Frontal cortex (tissue), 4 donors: ENCODE measurements at places on chromosomes 4 and X. TPM values are rescaled to one million over a fixed set of nuclear protein-coding genes. Genes with fewer than 3 reads are reported as not detected.

The ETDA gene
- total RNA-seq: not detected

The EDA gene
- total RNA-seq: 2.0 TPM

The MAGEB2 gene
- not detected for total RNA-seq

The DDX53 gene
- not detected for total RNA-seq

The MAML3 gene
- 7.7 TPM for total RNA-seq

The PITX2 gene
- total RNA-seq: not detected

The TEX13B gene
- not detected for total RNA-seq

The FAM47C gene
- total RNA-seq: not detected

The HPRT1 gene
- 21.6 TPM for total RNA-seq

The SLC25A53 gene
- 10.2 TPM for total RNA-seq

The GAGE13 gene
- total RNA-seq: not detected

The ELMOD2 gene
- total RNA-seq: 45.2 TPM

The PTTG2 gene
- total RNA-seq: not detected

The ASB12 gene
- 0.41 TPM for total RNA-seq

The BEX4 gene
- 110 TPM for total RNA-seq

DNA sequence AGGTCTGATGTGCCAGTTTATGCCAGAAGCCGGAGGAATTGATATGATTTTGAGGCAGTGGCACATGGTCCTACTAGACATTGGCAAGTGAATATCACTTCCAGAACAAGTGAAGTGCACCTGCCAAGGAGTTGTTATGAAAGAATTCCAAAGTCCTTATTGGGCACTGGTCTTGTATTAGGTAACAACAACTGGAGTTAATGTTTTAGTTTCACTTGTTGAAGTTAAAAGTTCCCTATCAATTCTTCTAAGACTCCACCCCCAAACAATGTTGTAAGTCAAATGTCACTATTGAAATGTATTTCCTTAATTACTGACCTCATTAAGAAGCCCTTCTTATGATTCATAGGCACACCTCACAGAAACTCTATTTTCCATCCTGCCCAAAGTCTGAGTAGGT, 3.1 kb downstream of the TET2 start:
- DNase-seq: no peak

DNA sequence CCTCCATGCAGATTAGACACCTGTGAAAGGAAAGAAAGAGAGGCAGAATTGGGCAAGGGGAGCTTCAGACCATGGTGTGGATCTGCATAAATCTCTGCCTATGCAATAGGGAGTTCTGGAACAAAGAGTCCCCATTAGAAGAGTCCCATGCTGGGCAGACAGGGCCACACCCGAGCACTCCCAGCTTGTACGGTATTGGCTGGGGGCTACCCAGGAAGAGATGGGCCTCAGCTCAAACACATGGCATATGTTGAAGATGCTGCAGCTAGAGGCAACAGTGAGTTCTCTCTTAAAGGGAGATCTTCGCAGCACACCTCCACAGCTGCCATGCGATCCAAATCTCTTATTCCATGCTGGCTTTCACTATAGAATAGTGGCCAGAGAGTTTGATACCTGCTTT, 24.7 kb downstream of the CCNG2 start:
- DNase-seq: no peak

- no peak for DNase-seq
Observed at GRCh38 chrX:147962476-147962875, 18.7 kb upstream of the FMR1NB start.

- no peak for DNase-seq
Observed at GRCh38 chr4:54586320-54586955, 71.3 kb upstream of the KIT start.

- DNase-seq: no peak
Observed at GRCh38 chr4:21203416-21203815, 503.2 kb downstream of the PACRGL start.

DNA sequence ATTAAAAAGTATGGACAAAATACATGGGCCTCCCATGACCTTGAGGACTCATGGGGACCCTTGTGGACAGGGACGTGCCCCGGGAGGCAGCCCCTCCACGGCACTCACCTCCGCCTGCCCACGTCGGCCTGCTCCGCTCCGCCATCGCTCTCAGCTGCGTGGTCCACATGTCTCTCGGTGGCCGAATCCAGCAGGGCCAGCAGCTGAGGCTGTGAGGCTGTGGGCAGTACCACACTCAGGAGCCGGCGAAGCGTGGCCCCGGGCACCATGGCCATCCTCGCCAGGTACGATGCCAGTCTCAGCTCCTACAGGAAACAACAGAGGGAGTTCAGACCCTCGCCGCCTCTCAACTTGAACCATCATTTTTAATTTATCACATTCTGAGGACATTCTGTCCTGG, 140.0 kb downstream of the EVC2 start:
- DNase-seq: no peak

GRCh38 chr4:118277243-118277642, 75.6 kb downstream of the PRSS12 start:
- DNase-seq: no peak

- DNase-seq: no peak
Observed at GRCh38 chr4:79991601-79992000, 81.4 kb downstream of the ANTXR2 start.

DNA sequence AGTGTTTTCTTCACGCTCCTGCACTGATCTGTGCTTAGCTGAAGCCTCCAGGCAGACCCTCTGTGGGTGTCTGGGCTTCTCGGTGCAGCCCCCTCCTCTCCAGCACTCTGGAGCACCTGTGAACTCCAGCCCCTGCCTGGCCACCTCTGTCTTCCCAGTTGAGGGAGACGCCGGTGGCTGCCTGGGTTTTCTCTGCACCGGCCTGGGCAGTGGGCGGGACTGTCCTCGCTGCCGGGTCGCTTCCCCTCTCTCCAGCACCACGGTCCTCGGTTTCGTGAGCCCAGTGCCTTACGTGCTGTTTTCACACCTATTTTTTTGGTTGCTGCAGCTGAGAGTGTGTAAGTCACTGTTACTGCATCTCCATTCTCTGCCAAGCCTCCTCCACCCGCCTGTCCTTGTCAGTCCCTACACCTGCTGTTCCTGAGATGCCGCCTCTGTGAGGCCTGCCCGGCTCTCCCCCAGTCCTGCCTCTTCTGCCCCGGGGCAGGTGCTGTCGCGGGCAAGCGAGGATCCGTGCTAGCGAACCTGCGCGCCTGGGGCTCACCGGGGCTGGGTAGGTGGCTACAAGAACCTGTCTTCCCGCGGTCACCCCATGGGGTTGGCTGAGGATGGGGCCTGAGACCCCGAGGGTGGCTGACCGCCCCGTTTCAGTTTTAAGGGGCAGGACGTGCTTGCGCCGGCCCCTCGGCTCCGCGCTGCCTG, 2.4 kb upstream of the FGFRL1 start:
- no peak for DNase-seq

GRCh38 chrX:149870840-149871239, 10.1 kb upstream of the MAGEA8 start:
- no peak for DNase-seq

DNA sequence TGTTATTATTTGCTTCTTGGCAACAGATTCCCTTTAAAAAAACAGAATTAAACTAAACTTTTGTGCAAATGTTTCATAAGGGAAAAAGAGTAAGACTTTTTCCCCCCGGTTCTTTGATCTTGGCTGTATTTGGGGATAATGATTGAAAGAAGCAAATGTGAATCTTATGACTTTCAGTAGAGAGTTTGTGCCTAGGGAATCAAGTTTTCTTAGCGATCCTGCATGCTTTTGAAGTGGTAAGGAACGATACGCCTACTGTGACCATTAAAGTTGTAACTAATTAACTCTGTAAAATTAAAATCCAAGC, 9.0 kb downstream of the ATP10D start:
- no peak for DNase-seq

GRCh38 chr4:9944431-9945425, 76.6 kb downstream of the SLC2A9 start:
- DNase-seq: no peak

DNA sequence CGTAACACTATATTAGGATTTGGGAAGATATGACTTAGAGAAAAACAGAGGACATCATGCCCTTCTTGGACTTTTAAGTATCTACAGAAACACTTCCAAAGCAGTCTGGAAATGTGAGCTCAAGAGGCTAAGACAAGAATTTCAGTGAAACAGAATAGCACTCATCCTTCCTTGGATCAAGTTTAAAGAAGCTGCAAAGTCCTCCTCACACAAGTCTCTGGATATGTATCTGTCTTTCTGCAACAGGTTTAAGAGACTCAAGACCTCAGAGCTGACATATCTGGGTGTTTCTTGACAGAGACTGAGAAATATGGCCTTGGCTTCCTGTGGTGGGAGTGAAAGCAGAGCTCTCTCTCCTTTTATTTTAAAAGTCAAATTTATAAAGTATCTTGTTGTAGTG, 82.5 kb upstream of the GIMD1 start:
- no peak for DNase-seq

DNA sequence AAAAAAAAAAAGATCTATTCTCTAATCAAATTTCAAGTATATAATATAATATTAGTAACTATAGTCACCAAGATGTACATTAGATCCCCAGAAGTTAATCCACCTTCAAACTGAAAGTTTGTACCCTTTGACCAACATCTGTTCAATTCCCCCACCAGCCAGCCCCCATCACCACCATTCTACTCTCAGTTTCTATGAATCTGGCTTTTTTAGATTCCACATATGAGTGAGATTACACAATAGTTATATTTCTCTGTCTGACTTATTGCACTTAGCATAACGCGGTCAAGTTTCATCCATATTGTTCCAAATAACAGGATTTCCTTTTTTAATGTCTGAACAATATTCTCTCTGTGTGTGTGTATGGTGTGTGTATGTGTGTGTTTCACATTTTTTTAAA, 33.7 kb upstream of the VMA21 start:
- no peak for DNase-seq

DNA sequence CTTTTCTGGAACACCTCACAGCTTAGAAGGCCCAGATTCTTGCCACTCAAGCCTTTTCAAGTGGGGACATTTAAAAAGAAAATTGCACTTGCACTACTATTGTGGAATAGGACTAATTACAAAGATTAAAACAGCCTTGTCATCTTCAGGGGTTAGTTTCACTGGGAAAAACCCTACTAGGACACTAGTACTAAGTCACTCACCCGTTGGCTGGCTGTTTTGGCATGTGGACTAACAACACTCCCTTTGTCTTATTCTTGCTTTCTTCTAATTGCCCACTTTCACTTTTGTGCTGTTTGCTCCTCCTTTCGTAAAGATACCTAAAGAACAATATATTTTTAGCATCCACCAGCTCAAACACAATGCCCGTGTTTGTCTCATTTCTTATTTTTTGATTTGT, 200.9 kb upstream of the MID1 start:
- DNase-seq: no peak

- peak; percentile 19 for DNase-seq
Observed at GRCh38 chr4:52911684-52912294, 49.7 kb downstream of the RASL11B start.

- no peak for DNase-seq
Observed at GRCh38 chr4:114040319-114041116, 61.1 kb upstream of the ARSJ start.

DNA sequence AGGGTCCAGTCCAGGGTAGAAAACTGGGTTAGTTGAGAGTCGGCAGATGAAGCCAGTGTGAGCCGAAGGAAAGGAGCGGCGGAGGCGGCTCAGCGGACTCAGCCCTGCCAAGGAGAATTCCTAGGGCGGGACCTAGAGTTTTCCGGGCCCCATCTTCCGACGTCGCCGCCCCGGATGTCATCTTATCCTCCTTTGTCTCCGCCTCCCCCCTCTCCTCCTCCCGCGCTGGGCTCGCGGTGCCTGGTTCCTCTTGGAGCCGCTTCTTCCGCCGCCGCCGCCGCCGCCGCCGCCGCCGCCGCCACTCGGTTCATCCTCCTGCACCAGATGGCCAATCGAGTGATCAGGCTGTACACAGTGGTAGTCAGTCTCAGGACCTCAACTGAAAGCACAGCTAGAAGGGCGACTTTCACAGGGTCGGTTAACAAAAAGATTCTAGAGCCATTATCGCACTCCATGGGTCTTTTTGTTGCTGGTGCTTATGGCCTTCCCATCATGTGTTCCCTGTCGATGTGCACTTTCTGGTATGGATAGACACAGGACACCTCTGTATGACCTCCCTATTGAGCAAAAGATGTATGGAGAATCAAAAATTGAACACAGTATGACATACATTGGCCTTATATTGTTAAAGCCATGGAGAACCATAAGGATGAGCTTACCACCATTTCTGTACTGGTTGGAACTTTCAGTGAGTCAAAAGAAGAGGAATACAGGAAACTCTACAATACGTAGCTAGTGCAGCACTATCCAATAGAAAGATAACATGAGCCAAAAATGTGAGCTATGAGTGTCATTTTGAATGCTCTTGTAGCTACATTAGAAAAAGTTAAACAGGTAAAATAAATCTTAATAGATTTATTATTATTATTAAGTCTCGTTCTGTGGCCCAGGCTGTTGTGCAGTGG, 32.4 kb upstream of the THOC2 start:
- peak; percentile 73 for DNase-seq

GRCh38 chr4:185020863-185021761, 2.8 kb downstream of the HELT start:
- no peak for DNase-seq
